ENCODE measurements at places on chromosomes 2 and 18.
A peak's percentile ranks its signal among the peaks of the same experiment; 100 is the strongest.

DNA sequence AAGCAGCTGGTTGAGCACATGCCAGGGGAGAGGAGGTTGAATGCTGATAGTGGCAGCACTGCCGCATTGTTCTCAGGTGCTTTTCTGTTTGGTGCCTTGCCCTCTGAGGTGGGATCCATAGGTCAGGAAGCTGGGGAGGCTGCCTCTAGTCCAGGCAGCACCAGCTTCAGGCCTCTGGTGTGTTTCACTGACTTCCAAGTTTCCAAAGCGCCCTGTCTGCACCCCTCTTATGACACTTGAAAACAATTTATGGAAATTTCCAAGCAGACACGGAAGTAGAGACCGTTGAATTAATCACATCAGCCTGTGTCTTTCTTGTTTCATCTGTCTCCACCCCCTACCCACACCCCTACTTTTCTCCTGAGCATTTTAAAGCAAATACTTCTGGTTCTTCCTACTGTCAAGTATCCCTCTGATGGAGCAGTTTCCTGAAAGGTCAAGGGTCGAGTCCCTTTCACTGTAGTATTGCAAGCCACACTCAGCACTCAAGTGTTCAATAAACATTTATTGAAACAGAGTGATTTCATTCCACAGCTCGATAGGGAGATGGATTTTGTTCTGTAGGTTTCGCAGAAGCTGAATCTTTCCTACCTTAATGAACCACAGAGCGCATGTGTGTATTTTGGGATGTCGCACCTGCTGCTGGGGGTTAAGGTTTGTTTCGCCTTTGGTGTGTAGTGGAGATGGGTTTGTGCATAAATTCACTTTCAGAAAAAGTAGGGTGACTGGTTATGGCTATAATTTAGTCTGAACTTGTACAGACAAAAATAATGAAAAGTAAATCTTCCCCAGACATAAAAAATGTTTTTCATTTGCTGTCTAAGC, 21.4 kb downstream of the DGKD start:
- no peak for DNase-seq

DNA sequence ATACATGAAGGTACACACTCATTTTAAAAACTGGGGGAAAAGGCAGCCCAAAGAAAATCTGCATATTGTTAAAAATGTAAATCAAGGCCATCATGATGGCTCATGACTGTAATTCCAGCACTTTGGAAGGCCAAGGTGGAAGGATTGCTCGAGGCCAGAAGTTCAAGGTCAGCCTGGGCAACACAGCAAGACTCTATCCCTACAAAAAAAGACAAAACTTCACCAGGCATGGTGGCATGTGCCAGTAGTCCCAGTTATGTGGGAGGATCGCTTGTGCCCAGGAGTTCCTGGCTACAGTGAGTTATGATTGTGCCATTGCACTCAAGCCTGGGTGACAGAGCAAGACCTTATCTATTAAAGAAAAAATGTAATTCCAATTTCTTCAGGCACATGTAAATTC, 34.6 kb upstream of the TMEM247 start:
- no peak for DNase-seq

DNA sequence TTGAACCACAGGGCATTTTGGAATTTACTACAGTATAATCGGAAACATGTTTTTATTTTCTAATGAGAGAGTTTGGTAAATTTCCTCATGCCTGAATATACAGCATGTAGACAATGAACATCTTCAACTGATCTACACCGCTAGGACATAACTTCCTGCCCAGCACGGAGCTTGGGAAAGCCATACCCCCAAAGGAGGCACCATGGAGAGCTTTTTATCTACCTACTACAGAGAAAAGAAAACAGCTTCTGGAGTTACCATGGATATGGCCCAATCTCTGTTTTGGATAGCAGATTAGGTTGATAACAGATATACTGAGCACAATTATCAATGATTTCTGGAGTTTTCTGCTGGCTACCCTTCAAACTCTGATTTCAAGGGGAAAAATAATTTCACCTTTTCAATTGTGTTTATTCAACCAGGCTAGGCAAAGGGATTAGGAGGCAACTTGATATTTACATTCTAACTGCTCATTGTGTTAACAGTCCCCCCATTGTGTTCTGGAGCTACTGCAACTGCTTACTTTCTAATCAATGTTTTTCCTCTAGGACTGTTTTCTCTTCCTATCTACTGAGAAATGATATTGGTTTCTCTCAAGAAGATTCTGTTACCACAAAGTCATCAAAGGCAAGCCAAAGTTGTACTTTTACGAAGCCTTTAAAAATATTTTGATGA, 123.0 kb upstream of the ARHGAP28 start:
- DNase-seq, result no peak

DNA sequence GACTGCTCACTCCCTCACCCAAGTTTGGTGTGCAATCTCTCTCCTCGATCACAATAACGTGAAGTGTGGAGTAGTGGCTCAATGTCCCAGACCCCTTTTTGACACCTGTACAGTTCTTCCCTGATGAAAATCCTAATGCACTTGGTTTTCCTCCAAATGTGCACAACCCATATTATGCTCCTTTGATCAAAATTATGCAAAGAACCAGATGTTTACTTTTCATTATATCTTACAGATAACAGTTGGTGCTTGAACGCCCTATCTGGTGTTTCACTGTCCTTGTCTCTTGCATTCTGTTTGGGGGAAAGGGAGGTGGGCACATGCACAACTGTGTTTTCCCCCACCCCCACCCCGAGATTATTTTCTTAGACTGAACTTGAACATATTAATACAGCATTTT, 85.0 kb upstream of the CREB1 start:
- no peak for DNase-seq

DNA sequence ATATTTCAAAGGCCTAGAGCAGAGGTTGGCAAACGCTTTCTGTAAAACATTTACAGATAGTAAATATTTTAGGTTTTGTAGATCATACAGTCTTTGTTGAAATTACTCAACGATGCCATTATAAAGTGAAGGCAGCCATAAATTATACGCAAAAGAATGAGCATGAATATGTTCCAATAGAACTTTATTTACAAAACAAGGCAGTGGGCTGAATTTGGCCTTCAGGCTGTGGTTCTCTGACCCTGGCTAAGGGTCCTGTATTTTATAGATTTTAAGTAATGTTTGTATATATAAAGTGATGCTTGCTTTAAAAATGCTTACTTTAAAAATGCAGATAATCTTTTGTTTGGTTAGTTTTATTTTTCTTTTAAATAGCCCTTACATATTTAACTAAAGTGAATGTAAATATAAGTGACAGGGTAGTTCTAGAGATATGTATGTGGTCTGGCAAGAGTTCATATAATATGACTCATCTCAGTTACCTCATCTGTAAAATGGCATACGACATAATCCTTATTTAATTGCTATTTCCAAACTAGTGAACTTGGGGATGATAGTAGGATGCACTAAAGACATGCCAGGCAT, 51.7 kb upstream of the ATP5MC3 start:
- DNase-seq, result peak; percentile 29

DNA sequence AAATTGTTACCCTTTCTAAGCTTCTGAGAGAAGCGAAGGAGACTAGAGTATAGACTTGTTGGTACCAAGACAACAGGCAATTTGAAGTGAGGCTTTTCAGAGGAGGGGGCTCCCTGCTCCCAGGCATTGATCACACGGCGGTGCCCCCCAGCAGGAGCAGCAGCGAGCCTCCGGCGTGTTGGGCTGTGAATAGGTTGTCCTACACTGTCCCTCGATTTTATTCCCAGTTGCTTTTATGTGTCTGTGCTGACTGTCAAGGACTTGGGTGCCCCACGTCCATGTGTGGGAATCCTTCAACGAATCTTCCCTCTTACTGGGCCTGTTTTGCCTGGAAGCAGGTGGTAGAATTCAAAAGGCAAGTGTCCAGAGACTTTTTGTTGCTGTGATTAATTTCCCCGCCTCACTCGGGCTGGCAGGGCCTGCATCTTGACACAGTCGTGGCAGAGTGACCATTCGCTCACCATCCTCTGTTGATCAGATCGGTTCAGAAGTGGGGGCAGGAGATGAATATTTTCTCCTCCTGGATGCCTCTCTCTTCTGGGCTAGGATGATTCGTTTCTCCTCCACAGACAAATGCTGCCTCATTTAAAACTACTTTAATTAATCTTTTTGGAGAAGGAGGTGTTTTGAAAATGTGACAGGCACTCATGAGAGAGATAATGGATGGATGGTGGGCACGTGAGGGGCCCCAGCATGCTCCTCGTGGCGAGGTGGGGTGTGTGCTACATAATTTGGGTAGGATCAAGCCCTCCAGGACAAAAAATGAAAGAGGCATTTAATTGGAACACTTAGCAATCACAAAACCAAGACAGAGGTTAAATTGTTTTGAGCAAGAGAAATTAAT, 77.6 kb downstream of the SMIM21 start:
- no peak for DNase-seq

DNA sequence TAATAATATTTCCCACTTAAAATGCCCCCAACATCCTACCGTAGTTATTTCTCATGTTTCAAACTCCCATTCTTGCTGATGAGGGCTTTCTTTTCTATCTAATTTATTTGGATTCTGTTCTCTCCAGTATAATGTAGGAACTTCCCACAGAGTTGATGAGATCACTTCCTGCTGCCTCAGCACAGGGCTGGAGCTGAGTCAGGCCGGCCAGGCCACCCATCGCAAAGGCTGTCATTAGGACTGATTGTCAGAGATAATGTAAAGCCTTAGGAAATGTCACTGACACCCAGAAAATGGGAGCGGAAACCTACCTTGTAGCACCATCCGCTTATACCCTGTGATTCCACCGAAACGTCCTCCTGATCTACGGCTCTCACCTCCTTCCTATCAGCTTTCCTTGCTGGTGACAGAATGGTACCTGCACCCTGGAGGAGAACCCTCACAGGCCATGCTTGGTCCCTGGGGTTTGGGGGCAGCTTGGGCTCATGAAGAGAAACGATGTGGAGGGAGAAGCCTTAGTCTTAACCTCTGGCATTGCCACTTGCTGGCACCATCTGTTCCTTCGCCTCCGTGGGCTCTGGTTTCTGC, 672.8 kb upstream of the ID2 start:
- no peak for DNase-seq

GRCh38 chr18:73843455-73843854, 304.2 kb downstream of the FBXO15 start:
- DNase-seq, result no peak

DNA sequence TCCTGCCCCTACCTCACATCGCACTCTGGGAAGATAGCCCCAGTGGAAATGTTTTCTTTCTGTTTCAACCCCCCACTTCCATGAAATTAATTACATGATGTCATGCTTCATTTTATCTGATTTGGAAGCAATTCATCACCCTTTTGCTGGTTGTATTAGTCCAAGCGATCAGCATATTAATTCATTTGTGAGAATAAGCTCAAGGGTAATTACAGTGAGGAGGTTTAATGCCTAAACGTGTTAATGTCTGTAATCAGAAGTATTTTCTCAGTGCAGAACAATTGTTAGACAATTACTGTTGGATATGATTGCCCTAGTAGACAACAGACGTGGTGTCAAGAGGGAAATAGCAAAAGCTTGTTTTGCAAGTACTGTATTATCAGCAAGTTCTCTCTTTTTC, 746.3 kb downstream of the CPS1 start:
- DNase-seq, result no peak

DNA sequence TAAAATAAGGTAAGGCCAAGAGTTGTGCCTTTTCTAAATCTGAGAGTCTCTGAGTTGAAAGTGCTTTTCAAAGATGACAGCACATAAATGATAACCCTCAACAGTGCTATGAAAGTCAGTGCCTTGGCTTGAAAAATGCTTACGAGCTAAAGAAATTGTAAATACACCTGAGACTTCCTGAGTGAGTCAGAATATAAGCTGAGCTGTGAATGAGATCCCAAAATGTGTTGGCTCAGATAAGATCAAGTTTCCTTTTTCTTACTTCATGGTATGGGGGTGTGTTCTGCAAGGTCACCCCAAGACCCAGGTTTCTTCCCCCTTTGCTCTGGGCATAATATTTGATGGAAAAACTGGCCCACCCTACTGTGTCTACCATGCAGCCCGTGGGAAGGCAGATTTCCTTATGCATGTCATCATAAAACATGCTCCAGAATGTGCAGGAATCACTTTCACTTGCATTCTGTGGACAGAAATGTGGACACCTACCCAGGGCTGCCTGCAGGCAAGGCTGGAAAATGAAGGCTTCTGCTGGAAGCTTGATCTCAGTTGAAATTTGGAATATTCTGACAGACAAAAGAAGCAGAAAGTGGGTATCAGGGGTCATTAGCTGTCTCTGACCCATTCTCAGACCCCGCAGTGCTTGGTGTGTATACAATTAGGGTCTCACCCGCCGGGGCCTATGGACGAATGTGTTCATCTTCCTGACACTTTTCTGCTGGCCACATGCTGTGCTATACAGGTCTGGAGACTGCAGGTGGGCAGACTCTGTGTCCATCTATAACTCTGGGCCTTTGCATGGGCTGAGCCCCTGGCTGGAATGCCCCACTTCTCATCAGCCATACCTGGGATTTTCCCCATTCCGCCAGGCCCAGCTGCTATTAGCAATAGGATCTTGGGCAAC, 212.6 kb downstream of the SH3RF3 start:
- DNase-seq, result no peak

DNA sequence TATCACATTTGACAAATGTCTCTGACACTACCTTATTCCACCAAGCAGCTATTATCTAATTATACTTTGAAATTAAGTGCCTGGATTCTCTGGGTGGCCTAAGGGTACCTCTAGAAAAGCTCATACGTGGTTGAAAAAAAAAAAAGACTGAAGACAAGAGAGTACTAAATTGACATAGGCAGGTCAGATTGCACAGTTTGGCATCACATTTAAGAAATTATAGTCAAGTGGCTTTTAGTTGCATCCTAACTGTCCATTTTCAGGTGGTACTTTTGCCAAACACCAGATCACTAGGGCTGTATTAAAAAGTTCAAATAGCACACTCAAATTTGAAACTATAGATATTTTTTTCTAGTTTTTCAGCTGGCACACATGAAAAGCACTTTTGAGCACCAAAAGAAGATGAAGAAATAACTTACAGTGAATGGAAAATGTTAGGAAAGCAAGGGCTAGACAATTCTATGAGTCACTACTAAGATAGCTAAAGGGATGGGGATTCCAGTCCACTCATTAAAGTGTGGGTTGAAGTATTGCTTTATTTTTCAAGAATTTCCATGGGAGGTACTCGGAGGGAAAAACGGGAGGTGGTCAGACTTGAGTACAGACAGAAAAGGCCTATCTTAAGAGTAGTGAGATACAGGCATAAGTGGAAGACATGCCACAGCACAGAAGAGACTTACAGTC, 106.5 kb upstream of the COL5A2 start:
- no peak for DNase-seq
